Smooth muscle cell of the brain vasculature (primary cell): ENCODE measurements at places on chromosomes 2 and 18.
A peak's percentile ranks its signal among the peaks of the same experiment; 100 is the strongest.

DNA sequence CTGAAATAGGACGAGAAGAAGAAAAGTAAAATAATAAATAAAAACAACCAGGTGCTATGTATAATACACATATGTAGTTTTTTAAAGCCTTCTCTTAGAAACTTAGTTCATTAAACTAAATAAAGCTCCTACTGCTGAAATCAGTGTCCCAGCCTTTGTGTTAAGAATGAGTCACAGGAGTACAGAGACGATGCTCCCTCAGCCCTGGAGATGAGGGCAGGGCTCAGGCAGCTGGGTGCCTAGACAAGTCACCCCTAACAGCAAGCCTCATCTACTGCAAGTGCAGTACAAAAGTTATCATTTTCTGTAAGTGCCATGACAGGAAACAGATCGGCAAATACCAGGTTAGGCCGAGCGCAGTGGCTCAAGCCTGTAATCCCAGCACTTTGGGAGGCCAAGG, 18.2 kb downstream of the KIDINS220 start:
- no peak for DNase-seq

DNA sequence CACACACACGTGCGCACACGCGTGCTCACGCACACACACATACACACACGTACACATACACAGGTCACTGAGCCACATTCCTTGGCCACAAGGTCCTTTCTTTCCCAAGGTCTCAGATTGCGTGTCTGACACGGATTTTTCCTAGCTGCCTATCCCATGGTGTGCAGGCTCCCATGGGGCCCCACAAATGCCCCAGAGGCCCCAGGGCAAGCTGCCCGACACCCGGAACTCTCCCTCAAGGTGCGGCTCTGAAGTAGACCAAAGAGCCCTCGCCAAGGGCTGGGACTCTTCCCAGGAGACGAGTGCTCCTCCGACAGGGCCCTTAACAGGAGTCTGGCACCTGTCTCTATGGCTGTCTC, 46.7 kb downstream of the SDC1 start:
- DNase-seq: no peak

DNA sequence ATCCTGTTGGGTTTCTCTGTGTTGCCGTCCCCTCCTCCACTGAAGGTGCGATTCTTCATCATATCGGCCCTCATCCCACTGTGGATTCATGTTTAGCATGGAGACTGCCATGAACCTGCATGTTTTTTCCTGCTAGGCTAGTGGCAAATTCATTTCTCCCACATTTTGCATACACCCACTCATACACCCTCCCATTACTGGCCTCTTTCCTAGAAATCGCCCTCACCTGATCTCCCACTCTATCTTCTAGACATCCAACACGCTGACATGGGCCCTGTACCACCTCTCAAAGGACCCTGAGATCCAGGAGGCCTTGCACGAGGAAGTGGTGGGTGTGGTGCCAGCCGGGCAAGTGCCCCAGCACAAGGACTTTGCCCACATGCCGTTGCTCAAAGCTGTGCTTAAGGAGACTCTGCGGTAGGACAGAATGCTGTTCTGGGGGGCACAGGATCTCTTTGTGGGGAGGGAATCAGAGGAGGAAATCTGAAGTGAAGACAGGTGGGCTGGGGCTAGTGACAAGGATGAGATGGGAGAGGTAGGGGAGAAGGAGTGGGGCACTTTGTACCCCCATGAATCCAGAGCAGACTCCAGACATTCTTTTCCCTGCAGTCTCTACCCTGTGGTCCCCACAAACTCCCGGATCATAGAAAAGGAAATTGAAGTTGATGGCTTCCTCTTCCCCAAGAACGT, 17.7 kb downstream of the PRKAG3 start:
- DNase-seq: no peak

DNA sequence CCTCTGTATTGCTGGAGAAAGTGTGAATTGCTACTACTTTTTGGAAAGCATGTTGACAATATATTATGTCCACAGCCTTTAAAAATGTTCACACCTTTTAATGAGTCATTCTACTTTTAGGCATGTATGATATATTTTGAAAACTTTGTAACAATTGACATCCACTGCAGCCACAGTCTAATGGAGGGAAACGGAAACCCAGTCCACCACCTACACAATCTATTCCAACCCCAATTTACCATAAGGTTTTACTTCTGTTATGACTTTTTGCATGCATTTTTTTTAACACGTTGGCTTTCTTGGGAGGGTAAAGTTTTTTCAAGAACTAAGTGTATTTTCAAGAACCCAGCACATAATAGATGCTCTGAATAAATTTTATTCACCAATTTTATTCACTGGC, 38.5 kb upstream of the ATP8B1 start:
- no peak for DNase-seq

DNA sequence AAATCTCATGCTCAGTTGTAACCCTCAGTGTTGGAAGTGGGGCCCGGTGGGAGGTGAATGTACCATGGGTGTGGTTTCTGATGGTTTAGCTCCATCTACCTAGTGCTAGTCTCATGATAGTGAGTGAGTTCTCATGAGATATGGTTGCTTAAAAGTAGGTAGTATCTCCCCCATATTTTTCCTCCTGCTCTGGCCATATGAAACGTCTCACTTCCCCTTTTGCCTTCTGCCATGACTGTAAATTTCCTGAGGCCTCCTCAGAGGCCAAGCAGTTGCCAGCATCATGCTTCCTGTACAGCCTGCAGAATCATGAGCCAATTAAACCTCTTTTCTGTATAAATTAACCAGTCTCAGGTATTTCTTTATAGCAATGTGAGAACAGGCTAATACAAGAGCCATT, 62.8 kb upstream of the RNF152 start:
- DNase-seq: no peak

GRCh38 chr2:25955869-25956535, 26.3 kb downstream of the KIF3C start:
- no peak for DNase-seq

DNA sequence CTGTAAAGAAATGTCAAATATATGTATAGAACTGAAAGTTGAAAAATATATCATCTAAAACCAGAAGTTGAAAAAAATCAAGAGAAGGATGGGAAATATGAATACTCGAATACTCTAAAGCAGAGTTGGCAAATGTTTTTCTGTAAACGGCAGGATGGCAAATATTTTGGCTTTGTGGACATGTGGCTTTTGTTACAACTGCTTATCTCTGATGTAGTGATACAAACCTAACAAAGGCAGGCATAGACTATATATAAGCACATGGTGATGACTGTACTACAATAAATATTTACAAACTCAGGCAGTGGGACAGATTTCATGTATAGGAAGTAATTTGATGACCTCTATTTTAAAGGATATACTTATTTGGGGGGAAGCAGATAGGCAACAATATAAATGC, 224.6 kb upstream of the LRRTM4 start:
- DNase-seq: no peak

GRCh38 chr2:240921311-240921994, 15.3 kb downstream of the CROCC2 start:
- peak; percentile 65 for DNase-seq

DNA sequence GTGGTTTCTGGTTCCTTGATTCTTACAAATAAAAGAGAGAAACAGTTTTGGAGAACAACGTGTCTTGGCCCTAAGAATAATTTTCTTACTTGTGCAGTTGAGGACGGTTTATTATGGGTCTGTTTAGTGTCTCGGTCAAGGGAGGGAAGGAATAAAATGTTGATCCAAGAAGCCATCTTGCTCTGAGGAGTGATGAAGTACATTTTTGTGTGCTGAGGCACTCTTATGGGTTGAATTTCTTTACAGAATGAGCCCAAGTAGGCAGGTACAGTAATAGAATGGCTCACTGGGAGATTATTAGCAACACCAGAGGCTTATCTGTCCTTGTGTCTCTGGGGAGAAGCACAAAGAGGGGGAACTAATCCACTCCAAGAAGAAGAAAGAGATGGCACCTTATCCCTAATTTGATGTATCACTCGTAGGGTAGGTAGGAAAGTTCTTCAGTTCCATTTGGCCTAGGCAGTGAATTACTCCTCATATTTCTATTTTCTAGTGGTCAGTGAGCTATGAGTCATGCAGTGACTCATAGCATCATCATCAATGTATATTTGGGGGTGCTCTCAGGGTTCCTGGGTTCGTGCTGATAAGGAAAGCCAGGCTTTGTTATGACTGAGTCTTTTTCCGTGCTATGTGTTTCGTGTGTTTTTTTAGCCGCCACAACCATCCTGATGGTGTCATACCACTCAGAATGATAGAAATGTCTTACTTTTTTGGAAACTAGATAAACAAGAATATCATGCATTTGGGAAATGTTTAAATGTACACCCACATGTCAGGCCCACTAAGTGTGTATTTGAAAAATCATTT, 250.1 kb upstream of the CTAGE1 start:
- no peak for DNase-seq

- peak; percentile 26 for DNase-seq
Measured at GRCh38 chr2:145380436-145381017, 860.6 kb upstream of the ZEB2 start.

DNA sequence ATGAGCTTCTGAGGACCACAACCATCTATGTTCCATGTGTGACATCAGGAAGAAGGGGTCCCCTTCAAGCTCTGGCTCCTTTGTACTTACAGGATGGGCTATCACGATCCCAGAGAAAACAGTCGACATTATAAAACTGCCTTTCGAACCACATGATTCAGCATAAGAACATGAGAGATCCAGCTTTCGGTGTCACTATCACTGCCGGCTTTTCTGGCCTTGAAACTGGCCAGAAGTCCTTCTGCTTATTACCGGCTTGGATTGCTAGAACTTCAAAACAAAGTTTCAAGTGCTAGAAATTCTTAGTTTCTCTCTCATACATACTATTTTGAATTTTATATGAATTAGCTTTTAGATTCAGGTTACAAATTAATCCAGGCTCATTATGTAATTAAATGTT, 138.9 kb downstream of the PID1 start:
- no peak for DNase-seq

GRCh38 chr2:68900496-68901198, 29.4 kb upstream of the BMP10 start:
- DNase-seq: no peak

DNA sequence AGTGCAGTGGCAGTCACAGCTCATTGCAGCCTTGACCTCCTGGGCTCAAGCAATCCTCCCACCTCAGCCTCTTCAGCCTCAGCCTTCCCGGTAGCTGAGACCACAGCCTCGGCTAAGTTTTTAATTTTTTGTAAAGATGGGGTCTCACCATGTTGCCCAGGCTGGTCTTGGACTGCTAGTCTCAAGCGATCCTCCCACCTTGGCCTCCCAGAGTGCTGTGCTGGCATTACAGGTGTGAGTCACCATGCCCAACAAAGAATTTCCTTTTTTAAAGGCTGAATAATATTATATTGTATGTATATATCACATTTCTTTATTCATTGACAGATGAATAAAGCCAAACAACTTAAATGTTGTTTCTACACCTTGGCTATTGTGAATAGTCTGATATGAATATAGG, 42.5 kb downstream of the MOB4 start:
- DNase-seq: no peak

DNA sequence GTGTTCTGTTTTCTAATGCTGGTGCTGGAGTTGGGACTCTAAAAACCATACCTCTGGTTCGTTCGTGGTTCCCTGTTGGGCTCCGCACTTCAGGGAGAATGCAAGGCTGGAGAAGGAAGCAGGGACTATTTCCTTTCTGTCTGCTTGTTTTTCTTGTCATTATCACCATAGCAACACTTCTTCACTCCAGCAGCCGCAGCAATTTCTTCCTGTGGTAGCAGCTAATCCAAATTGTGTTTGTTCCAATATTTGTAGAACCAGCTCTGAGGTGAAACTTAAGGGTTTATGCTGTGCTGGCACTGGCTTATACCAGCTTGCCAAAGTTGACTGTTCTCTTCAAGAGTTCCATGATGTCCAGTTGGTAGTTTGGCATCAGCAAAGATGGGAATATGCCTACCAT, 301.4 kb upstream of the SYT4 start:
- no peak for DNase-seq

- DNase-seq: no peak
Measured at GRCh38 chr2:27772804-27773203, 1.3 kb downstream of the MRPL33 start.

GRCh38 chr18:8812631-8813030, 107.3 kb downstream of the MTCL1 start:
- DNase-seq: no peak

DNA sequence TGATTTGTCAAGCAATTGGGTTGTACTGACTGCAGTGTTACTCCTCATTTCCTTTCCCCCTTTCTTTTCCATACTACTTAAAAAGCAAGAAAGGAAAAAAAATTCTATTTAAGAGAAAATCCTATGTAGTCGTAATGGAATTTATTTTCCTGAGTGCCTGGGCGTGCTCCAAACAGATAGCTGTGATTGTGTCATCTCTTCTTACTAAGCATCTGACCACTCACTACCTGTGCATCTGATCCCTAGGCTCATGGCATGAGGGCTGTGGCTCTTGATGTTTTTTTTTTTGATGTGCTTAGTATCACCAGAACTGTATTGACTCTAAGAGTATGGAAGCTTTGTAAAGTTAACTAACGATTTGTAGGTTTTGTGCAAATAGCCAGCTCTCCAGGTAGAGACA, 19.0 kb downstream of the CRIM1 start:
- no peak for DNase-seq

- DNase-seq: no peak
Measured at GRCh38 chr2:108145557-108146326, 94.0 kb upstream of the SULT1C3 start.

- DNase-seq: no peak
Measured at GRCh38 chr2:144481666-144482065, 38.3 kb downstream of the ZEB2 start.

DNA sequence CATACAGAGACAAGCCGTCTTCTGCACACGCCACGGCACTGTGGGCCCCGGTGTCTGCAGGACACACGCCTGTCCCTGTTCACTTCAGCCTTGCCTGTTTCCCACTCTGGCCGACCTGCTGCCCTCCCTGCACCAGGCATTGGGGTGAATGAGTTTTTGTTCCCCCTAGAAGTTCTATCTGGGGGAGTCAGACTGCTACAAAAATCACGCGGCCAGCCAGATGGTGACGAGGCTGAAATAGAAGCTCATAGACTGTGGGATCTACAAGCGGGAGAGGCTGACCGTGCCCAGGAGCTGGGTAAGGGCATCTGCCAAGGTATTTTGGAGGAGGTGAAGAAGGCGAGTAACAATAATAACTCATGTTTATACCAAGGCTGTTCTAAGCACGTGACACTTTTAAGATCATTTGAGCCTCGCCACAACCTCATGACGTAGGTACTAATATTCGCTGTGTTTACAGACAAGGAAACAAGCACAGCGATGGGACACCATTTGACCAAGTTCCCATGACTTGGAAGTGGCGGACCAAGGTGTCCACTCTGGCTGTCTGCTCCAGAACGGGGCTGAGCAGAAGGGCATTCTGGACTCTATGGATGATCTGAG, 53.6 kb downstream of the KCNF1 start:
- DNase-seq: no peak

GRCh38 chr2:205022841-205023240, 477.6 kb downstream of the PARD3B start:
- DNase-seq: no peak

GRCh38 chr2:174395969-174396630, 570 bp downstream of the SCRN3 start:
- no peak for DNase-seq

DNA sequence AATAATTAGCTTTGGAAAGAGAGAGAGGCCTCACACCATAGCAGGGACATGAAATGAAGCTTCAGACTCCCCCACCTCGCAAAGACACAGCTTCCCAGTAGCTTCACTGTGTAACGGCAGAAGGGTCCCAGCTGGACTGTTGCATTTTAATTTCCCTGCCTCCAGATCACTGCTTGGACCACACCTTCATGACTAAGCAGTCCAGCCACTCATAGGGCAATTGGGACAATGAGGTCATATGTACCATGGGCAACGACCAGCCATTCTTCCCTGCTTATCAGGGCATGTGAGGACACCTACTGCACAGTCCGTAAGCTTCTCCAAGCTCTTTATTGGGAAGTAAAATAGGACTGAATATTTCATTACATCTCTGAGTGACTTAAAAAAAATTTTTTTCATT, 183.0 kb downstream of the MREG start:
- DNase-seq: no peak
